ENCODE measurements at places on chromosomes 11 and 22.
A peak's percentile ranks its signal among the peaks of the same experiment; 100 is the strongest.

DNA sequence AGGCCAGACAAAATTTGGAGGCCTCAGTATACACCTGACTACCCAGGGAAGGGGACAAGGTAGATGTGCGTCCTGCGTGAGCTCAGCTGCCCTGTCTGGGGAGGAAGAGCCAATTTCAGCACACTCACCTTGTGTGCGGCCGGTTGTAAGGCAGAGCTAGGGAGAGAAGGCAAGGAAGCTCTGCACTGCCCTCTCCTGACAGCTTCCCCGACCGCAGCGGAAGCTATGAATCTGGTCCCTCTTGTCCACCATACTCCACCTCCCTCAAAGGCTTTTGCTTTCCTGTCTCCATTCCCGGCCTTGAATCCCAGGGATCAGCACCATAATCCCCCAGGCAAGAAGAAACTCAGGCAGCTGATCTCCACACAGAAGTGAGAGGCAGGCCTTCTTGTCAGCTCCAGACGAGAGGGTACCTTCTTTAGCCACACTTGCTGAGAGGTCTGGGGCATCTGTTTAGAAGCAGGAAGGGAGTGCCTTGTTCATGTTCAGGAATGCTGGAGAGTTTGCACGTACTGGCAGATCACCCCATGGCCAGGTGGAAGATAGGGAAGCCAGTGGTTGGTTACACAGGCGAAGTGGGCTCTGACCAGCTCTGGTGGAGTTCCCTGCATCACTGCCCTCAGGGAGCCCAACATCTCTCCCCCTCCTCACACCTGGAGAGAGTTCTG is 62.5 kb downstream of the FEZ1 start:
- ATAC-seq, result peak; percentile 44

DNA sequence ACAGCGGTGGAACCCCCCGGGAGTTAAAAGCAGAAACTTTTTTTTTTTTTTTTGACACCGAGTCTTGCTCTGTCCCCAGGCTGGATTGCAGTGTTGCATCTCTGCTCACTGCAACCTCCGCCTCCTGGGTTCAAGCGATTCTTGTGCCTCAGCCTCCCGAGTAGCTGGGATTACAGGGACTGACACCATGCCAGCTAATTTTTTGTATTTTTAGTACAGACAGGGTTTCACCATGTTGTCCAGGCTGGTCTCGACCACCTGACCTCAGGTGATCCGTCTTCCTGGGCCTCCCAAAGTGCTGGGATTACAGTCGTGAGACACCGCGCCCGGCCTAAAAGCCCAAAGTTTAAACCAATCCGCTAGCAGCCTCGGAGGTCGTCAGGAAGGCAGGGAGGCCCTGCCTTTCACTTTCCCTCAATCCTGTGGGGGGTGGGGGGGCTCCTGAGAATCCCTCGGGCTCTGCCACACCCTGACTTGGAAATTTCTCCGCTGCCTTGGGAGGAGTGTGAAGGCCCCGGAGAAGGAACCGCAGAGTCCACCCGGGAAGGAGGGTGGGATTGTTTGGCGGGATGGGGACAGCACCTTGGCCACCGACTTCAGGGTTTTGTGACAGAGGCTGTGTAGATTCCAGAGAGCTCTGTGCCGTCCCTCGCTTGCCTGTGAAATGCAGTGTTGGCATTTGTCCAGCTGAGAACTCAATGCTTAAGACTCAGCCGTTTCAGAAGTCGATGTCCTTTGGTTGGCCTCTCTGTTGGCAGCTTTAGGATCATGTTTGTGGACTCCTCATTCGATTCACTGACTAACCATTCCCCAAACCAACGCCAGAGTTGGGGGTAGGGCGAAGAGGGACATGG is 1.0 kb downstream of the ARHGAP8 start:
- ATAC-seq, result no peak

GRCh38 chr22:39349967-39350726 is at the start of gene SYNGR1:
TSS of gene SYNGR1 (plus strand) at chr22:39349991. CDS start at chr22:39350011, 20 bp downstream.
- peak; percentile 21 for ATAC-seq

DNA sequence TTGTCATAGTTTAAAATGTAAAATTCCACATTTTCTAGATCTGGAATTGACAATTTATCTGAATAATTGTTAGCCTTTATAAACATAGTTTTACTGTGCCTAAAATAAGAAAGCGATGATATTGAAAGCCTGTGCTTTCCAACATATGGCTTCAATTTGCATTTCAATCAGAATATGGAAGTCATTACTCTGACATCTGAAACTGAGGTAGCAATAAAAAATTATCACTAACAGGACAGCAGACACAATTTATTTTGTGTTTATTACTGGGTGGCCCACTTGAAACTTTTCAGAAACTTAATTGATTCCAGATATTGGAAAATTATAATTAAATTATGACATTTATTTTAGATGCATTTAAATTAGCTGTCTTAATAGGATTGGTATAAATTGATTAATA is 78.5 kb downstream of the TMEM135 start:
- ATAC-seq, result no peak

GRCh38 chr11:66359662-66360087 is 11.9 kb downstream of the SLC29A2 start:
- no peak for ATAC-seq

DNA sequence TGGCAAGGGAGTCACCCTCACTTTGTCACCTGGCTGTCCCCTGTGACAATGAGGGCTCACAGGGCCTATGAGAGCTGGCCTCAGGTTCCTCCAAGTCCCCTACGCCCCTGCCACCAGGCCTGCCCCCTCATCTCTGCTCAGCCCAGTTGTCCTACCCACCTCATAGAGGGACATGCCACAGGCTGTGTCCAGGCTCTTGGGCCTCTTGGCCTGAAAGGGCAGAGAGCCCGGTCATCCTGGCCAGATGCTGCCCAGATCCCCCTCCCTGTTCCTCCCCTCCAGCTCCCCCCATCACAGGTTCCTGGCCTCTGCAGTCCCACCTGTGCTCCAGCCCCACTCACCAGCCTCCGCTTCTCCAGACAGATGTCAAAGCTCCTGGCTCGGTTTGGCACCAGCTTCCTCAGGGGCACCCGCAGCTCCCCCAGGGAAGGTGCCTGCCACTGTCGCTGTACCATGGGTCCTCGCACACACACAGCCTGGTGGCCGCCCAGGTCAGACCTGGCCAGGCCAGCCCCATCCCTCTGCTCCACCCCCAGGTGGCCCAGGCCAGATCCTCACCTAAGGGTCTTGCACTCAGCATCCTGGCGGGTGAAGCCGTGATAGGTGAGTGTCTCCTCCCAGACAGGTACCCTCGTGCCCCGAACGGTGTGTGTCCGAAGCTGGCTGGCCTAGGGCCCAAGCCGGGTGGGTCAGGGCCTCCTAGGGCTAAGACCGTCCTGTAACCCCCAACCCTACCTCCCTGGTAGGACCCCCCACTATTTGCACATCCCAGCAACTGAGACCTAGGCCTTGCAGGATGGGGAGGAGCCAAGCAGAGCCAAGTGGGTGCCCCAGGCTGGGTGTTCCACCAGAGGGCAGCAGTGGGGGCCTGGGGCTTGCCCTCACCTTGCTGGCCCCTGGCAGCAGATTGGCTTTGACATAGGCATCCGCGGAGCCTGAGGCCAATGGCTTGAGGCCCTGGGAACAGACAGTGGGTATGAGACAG is 8.3 kb downstream of the NDUFV1 start:
- ATAC-seq, result peak; percentile 57

DNA sequence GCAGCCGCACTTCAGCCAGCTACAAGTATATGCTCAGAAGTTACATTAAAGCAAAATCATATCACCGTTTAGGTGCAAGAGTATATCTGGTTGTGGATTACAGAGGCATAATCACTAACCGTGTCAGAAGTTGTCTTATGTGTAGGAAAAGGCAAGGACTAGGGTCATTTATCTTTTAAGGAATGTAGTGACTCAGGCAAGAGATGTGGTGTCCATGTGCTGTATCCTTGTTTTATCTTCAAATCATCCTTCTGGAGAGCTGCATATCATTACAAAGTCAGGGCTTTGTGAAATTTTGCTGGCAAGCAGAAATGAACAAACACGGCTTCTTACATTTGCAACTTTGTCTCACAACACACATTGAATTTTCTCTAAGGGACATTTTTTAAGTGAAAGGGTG is 12.7 kb upstream of the CHORDC1 start:
- no peak for ATAC-seq

DNA sequence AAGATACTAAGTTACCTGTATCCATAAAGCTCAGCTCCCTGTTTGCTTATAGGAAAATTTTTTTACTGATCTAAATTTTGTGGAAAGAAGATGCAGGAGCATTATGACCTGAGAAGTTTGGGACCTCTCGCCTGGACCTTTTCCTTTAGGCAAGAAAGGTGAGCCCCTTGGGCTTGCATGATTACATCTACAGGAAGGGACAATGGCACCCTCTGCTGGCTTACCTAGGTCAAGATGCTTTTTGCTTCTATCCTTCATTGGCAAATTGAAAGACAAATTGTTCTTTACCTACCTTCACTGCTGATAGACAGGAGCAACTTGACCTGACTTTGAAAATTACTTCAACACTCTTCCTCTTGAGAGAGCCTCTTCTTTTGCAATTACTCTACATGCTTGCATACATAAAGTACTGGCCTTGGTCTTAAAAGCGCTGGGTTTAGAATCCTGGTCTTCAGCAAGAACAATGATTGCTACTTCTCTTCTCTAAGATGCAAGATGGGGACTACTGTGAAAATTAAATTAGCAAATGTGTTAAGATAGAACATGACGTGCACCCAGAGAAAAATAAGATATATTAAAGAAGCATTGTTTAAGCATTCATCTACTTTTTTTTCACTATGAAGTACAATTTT is 147.2 kb downstream of the TRPC6 start:
- no peak for ATAC-seq

GRCh38 chr11:128555606-128556005 is 31.8 kb downstream of the ETS1 start:
- no peak for ATAC-seq

DNA sequence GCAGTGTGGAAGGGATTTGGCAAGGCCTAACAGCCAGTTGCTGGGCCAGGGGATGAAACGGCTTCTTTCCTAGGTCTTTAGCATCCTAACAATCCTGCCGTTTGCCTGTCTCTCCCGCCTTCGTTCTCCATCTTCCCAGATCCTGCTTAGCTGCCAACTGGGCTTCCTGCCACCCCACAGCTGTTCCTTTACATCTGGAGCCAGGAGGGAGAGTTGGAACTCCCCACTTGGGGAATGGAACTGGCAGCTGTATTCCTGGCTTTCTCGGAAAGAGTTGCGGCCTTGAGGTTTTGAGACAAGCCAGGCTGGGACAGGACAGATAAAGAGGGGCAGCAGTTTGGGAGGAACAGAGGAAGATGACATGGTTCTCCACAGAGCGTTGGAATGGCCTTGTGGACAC is 59.6 kb downstream of the ST3GAL4 start:
- ATAC-seq, result no peak

- no peak for ATAC-seq
These were observed 407.4 kb upstream of the SYN3 start for GRCh38 chr22:33465554-33465953.

GRCh38 chr11:79068356-79068755 is 372.5 kb downstream of the TENM4 start:
- no peak for ATAC-seq

DNA sequence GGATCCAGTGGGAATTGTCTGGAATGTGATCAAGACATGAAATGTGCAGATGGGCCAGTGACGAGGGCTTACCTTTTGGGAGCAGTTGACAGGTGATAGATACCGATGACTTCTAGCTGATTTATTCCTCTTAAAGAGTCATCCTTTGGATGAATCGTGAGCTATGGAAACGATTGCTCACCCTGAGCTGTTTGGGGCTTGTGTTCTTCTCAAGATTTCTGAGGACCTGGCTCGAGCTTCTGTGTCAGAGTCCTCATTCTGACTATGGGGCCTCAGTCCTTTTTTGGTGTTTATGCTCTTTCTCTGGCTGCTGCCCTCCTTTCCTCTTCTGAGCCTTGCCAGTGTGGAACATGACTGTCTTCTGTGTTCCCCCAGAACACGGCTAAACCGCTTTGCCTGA is 11.9 kb upstream of the AMPD3 start:
- ATAC-seq, result peak; percentile 58

DNA sequence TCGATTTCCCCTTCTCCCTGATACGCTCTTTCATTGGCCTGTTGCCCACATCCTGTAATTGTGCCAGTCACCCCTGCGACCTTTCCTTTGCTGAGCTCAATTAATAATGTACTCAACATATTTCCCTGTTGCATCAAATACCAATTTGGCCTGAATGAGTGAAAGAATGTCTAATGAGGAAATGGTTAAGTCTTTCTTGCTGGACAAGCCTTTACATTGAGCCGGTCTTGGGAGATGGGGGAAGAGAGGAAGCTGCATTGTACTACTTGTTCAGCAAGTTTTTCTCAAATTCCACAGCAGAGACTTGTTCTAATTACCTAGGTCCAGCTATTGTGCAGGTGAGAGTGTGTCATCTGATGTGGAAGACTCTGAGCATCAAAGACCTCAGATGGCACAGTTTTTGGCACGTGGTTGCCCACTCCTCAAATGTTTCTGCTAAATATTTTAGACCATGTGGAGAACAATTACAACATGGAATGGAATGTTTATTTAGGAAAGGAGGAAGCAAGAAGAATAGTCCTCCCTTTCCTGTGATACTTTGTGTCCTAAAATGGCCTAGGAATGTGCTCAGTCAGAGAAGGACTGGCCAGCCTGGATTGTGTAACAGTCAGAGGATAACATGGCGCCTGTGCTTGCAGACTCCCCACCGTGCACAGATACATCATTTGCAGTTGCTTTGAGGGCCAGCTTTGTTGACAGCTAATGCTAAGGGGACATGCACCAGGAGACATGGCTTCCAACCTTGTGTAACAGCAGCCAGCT is 129.5 kb upstream of the E2F8 start:
- no peak for ATAC-seq

DNA sequence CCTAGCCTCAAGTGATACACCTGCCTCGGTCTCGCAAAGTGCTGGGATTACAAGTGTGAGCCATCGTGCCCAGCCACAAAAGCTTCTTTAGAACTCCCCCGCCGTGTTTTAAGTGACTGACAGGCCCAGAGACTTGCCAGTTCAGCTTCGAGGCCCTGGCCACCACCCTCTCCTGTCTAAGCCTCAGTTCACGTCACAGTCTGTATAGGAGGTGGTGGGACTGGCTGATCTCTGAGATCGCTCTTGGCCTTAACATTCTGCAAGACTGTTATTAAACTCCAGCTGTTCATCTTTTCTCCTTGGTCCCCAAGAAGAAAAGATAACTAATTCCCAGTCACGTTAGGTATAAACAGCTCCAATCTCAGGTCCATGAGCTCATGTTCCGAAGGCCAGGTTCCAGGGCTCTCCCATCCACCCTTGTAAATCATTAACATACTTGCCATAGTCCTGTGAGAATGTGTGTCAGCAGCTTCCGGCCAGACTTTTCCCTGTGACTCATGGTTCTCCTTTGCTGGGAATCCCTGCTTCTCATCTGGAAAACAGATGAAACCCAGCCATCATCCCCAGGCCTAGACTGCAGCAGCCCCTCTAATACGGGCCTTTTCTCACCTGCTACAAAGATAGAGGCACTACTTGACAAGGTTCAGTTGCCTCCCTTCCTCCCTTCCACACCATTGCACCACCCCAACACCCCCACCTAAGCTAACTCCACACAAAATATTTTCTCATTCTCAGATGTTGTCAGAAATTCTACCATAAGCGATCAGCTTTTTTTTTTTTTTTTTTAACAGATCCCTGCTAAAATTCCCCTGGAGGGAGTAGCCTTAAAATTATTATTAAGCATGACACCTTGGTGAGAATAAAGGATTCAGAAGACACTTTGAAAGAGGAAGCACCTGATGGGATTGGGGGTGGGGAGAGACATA is 5.6 kb upstream of the KIAA0930 start:
- ATAC-seq, result no peak

GRCh38 chr11:14543260-14543659 is 23.1 kb upstream of the PSMA1 start:
- ATAC-seq, result no peak
